Activated B cell treated with CpG ODN at 0.5 μM for 24 hours (primary cell): ENCODE measurements at places on chromosomes 3 and 15.
A peak's percentile ranks its signal among the peaks of the same experiment; 100 is the strongest.

DNA sequence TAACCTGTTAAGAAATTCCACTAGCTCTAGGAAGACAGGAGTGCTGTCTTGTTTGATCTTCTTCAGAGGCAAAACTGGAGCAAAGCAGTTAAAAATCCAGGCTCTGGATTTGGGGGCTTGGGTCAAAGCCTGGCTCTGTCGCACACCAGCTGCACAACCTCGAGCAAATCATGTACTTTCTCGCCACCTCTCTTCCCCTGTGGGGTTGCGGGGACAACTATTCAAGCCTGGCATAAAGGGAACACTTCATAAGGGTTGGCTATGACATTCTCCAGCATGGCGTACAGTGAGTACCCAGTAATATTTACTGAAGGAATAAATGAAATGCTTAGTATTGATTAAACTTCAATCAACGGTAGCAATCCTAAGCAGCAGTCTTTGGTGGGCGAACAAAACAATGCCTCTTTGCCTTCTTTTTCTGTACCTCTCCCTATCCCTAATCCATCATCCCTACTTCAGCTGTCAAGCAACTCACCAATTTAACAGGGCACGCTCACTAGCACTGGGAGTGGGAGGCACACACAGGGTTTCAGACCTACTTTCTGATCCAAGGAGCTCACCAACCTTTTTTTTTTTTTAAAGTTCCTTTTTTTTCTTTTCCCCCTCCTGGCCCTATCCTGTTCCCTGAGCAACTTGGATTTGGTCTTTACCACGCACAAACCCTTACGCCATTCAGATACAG is 33.0 kb downstream of the GNB5 start:
- DNase-seq, result no peak

DNA sequence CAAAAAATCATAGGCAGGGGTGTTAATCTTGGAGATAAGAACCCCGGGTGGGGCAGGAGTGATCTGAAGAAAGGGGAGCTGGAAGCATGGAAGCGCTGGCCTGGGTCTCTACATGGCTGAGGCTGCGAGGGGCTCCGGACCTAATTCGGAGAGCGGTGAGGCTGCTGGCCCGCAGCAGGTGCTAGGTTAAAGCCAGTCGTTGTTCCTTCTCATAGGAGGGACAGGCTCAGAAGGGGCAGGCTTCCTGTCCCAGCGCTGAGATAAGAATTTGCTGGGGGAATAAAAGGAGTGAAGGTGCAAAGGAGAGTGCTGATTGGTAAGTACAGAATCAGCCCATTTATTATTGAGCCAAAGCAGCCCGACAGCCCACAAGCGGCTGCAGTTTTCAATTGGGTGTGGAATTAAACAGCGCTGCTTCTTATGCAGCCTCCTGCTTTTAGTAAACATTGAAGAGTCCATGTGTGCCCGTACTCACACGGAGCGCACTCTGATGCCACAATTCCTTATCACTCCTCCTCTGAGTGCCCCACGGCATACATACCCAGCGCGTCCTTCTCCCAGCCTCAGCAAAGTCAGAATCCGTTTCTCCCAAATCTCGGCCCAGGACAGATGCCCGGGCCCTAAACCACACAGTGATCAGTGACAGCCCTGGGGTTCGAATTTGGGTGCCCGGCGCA is 17.1 kb downstream of the CHST13 start:
- DNase-seq, result no peak

DNA sequence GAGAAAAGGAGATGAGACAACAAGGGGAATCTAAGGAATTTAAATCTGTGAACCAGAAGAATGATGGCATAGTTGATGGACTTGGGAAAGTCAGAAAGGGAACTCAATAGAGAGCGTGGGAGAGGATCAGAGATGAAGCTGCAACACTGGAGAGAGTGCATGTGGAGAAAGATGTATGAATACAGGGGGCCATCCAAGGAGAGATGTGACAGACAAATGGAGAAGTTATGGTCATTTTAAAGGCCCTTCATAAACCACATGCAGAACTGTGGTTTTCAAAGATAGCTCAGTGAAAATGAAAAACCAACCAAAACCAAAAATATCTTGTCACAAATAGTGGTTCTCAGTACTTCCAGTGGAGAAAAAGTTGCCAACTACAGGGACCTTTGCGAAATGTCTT is 265.2 kb downstream of the SUCLG2 start:
- DNase-seq, result no peak

DNA sequence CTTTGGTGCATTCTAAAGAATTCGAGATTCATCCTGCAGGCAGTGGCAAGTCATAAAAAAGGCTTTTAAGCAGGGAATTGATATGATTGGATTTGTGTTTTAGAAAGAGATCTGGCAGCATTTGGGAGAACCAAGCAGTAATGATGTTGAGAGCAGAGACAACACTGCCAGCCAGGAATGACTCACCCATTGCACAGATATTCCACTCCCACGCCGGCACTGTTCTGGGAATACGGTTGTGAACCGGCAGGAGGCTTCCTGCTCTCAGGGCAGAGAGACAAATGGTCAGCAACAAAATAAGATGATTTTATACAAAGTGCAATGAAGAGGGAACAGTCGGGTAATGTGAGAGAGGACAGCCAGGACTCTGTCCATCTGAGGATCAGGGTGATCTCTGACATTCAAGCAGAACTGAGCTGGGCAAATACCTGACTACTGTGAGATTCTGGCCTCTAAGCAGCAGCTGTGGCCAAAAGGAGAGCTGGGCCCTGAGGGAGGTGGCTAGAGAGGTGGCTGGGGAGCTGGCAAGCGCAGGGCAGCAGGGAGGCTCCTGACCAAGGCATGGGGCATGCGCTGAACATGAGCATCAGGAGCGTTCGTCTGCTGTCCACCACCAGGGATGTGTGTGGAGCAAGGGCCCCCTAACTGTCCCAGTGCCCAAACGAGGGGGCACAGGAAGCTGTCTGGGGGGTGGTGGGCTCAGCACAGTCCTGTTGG is 56.1 kb upstream of the PLXNA1 start:
- DNase-seq, result no peak

DNA sequence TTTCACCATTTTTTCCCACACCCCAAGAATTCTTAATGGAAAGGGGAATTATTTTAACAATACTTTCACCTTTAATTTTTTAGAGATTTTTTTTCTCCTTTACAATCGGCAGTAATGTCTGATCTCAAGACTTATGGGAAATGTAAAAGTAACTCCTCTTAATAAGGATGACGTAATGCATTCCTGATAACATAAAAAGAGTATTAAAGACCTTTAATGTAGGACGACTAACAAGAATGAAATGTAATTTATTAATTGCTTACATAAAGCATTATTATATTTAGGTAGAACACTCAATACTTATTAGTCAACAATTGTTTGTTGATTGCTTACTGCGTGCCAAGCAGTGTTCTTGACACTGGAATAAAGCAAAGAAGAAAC is 416.8 kb upstream of the NAALADL2 start:
- no peak for DNase-seq

- DNase-seq, result no peak
Observed at GRCh38 chr3:118818386-118818785, 216.3 kb downstream of the IGSF11 start.

DNA sequence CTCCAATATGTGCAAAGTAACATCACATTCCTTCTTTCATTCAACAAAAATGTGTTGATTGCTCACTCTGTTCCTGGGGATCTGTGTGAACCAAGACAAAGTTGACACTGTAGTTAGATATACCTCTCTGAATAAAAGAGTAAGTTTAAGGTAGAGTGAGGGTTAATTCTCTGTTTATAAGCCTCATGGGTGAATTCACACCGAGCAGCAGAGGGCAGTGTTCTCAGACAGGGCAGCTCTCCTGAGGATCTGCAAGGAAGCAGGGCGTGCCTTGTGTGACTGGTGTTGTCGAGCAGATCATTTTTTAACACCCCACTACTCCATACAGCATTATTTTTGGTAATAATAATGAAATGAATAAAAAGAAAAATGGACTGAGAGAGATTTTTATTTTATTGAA is 34.4 kb downstream of the PAQR9 start:
- DNase-seq, result no peak

GRCh38 chr3:143586576-143586975 is 261.7 kb downstream of the SLC9A9 start:
- DNase-seq, result no peak

- no peak for DNase-seq
Observed at GRCh38 chr3:133209871-133210550, 171.8 kb downstream of the TMEM108 start.

- DNase-seq, result no peak
Observed at GRCh38 chr3:19506171-19506570, 357.9 kb downstream of the KCNH8 start.

DNA sequence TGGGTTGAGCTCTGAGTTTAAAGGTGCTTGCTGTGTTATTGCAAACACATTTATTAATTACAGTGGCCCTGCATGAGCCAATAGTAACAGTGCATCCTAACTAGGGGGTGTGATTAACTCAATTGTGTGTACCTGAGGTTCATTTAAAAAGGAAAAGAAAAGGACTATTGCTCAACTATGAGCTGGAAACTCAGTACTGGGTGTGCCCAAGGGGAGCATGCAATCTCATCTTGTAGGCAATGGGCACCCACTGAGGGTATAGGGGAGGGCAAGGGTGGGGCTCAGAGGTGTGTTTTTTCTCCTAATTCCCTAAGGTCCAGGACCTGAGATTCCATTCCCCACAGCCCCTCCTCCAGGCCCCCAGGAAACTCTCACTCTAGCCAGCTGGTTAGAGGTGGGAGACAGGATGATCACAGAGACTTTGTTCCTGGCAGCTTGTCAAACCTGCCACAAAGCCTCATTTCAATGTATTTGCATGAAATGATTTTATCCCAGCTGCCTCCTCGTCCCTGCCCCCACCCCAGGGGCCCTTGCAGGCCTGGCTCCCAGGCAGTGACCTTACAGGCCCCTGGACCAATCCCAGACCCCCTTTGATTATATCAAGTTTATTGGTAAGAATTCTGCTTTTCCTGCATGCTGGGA is 220.7 kb downstream of the TBC1D2B start:
- no peak for DNase-seq

DNA sequence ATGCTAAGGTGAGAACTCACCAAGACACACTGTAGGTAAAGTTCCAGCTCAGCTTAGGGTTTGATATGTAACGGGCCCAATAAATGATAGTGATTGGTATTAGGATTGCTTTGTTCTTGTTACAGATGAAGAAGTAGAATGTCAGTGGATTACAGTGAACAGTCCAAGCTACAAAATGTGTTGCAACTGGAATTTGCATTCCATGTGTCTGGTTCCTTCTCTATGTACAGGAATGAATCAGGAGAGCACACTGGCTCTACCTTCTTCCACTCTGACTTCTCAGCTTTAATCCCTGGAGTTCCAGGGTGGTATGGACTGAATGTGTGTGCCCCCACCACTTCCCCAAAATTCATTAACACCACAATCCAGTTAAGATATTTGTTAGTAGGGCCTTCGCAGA is 730.4 kb upstream of the CFAP20DC start:
- DNase-seq, result no peak

DNA sequence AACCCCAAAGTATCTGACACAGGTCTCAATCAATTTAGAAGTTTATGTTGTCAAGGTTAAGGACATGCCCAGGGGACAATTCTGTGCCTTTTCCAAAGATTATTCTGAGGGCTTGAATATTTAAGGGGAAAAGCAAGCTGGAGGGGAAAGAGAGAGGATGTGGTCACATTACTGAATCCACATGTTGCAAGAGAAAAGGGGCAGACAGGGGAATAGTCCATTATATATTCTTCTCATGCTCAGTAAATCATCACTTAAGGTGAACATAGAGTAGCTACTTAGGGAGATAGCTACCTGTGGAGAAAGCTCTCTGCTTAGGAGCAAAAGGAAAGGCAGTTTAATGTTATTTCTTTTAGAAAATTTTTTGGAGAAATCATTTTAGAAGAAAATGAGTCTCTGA is 751.6 kb downstream of the SI start:
- no peak for DNase-seq

GRCh38 chr15:50262533-50262932 is 3.0 kb downstream of the HDC start:
- DNase-seq, result no peak

- peak; percentile 24 for DNase-seq
Observed at GRCh38 chr15:62390791-62391640, 225.9 kb upstream of the C2CD4B start.

- no peak for DNase-seq
Observed at GRCh38 chr15:56325186-56325585, 40.0 kb upstream of the TEX9 start.

DNA sequence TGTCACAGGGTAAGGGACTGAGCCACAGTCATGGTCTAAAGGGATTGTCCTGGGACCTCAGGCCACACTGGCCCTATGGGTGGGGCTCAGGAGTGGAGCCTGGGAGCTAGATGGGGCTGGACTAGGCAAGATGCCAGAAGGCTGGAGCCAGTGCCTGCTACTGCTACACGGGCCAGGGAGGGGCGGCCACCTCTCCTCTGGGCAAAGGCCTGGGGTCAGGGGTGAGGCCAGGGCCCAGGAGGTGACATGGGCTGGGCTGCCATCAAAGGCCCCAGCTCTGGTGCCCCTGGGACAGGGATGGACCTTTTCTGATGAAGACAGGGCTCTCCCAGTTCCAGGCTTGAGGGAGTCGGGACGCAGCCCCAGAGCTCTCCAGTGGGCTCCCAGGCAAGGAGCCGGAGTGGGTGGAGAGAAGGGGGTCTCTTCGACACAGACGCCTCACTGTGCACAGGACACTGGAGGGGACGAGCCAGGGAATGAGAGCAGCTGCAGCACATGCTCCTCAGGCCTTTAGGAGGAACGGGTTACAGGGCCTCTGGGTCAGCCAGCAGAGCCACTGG is 62.1 kb upstream of the IQSEC1 start:
- no peak for DNase-seq

- DNase-seq, result no peak
Observed at GRCh38 chr15:74042603-74043424, 39.5 kb downstream of the GOLGA6A start.

- no peak for DNase-seq
Observed at GRCh38 chr15:27538325-27538724, 560.8 kb downstream of the OCA2 start.

DNA sequence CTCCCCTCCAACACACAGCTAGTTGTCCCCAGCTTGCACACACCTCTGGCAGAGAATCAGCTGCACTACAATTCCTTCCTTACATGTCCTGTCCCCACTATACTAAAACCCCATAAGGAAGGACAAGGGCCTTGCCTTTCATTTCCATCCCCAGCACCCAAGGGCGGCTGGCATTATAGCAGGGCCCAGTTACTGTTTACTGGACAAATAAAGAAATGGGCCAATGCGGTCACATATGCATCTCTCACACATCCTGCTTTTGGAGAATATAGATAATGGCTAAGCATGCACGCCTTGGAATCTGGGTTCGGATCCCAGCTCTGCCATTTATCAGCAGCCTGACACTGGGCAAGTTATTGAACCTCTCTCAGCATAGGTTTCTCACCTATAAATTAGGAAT is 99.1 kb downstream of the DAPK2 start:
- DNase-seq, result no peak

DNA sequence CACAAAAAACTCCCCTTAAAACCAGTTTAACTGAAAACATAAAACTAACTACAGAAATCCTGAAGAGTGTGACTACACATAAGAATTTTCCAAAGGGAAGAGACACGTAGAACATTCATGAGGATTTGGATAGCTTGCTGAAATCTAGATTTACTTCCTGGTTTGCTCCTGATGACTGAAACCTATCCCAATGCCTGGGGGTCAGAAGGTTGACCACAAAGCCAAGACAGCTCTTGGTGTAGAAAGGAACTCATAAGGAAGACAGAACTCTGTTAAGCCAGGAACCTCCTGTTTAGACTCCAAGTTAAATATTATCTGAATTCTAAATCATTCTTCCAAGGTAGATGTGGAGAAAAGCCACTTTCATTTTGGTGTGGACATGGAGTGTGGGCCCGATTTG is 92.8 kb downstream of the TFG start:
- DNase-seq, result no peak
